MV-4-11 (cell line): ENCODE measurements at places on chromosomes 3 and 15.

DNA sequence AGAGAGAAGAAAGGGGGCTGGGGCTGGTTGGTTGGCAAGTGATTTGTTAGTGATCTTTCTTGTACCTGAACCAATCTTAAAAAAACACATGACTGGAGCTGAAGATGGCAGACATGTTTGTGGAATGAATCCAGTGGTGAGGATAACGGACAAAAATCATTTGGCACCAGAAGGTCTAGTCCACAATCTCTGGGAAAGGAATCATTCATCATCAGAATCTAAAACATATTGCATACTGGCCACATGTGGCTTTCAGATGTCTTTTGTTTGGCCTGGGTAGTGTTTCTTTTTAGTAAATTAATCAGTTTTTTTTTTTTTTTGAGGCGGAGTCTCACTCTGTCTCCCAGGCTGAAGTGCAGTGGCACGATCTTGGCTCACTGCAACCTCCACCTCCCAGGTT lies 5.0 kb downstream of the NEK11 start:
- DNase-seq: no peak

- DNase-seq: no peak
Observed at GRCh38 chr15:37289109-37289765, 188.9 kb upstream of the MEIS2 start.

GRCh38 chr3:9224490-9224889 lies 25.0 kb downstream of the SRGAP3 start:
- peak; percentile 75 for DNase-seq

DNA sequence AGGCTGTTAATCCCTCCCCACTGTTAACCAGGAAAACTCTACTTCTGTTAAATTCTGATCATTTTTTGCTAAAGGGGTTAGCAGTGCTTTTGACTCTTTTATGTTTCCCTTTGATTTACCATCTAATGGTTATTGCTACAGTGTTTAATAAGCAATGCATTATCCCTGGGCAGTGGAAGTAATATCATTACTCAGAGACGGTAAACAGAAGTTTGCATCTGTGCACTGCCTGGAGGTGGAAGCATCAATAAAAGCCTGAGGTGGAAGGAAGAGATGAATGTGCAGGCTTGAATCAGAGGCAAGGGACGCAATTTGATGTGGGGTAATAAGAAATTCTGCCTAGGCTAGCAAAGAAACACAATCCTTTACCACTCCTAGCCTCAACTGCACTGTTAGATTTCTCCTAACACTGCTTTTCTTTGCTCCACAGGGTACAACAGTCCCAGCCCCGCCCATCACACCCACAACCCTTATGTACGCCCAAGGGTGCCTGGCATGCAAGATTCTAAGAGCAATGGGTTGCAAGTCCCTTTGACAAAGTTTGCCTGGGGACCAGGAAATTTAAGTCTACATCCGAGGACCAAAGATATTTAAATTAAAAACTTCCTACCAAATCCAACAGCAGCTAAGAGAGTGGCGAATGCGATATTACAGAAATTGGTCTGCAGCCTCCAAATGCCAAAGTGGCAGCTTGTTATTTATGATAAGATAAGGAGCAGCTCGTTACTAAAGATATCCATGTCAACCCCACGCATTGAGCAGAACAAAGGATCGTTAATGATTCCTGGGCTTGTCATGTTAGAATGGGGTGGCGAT lies 261.4 kb downstream of the FHIT start:
- no peak for DNase-seq

GRCh38 chr3:153050978-153051377 lies 111.0 kb upstream of the RAP2B start:
- no peak for DNase-seq

DNA sequence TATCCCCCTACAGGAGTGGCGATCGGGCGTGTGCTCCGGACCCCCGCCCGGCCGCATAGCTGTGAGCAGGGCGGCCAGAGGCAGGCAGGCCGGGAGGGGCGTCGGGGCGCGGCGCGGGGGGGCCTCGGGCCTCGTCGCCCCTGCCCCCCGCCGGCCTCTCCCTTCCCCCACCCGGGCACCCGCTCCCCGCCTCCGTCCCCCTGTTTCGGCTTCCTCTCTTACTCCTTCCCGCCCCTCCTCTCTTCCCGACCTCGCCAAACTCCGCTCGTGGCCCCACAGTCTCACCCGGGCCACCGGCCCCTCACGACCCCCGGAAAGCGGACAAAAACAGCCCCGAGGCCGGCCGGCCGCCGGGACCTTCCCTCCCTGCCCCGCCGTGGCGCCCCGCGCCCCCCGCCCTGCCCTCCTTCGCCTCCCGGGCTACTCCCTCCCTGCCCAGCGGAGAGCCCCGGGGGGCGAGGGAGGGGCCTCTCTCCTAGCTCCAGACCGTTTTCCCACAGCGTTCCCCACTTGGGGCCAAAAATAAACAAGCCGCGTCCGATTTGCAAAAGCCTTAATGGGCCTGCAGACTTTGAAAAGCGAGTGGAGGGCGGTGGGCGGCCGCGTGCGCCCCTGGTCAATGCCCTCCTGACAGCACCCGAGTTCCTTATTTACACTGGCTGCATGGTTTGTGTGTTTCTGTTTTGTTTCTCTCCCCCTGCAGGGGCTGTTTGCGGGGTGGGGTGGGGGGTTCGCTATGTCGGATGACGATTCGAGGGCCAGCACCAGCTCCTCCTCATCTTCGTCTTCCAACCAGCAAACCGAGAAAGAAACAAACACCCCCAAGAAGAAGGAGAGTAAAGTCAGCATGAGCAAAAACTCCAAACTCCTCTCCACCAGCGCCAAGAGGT lies 1.0 kb downstream of the UBE2E1 start:
- no peak for DNase-seq

DNA sequence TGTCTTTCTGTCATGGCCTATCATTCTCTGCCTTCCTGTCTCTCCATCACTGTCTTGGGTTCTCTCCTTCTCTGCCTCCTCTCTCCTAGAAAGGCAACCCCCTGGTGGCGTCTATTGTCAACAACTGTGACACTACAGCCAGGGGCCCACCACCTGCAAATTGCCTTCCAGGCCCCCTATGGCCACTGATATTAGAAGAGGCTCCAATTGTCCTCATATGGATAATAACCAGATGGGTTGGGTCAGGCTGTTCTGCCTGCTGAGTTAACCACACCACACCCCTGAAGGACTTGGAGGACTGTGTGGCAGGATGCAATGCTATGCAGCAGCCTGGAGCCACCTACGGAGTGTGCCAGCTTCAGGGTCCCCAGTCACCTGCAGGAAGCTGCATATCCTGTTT lies 665.0 kb downstream of the NTRK3 start:
- DNase-seq: no peak

- DNase-seq: no peak
Observed at GRCh38 chr3:122390665-122391064, 6.7 kb downstream of the FAM162A start.

- peak; percentile 50 for DNase-seq
Observed at GRCh38 chr3:185733980-185734724, 90.7 kb downstream of the IGF2BP2 start.
